ENCODE measurements at places on chromosomes 2 and 18.

GRCh38 chr18:77736842-77737241, 487.2 kb downstream of the GALR1 start:
- DNase-seq: peak; percentile 6

DNA sequence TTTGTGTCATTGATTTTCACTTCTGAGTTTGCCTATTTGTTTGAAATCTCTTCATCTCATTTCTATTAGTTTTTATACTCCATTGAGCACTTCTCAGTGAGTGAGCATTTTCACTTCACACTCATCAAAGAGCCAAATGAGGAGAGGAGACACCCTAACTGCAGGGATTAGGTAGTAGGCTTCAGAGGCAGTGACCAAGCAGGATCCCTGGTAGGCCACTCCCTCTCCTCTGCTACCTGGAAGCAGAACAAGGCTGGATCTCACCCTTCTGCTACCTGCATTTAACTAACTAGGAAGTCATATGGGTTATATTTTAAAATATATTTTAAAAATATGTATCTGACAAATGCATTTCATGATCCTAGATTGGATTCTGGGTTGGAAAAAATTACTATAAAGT, 52.7 kb downstream of the SEMA4F start:
- no peak for DNase-seq

DNA sequence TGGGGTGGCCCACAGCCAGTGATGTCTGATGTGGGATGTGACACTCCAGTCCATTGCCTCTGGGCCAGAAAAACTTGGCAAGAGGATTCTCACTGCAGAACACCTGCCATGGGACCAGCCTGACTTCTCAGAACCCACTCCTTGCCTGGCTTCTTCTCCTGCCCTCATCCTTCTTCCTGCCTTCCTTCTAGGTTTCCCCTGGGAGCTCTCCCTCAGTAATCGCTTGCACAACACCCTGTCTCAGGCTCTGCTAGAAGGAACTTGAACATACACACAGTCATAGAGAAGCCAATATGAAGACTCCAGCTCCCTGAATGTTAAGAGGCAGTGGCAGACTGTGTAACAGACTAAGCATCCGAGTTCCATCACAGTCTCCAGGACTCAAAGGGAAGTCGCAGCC, 4.3 kb upstream of the COL6A3 start:
- DNase-seq: no peak

DNA sequence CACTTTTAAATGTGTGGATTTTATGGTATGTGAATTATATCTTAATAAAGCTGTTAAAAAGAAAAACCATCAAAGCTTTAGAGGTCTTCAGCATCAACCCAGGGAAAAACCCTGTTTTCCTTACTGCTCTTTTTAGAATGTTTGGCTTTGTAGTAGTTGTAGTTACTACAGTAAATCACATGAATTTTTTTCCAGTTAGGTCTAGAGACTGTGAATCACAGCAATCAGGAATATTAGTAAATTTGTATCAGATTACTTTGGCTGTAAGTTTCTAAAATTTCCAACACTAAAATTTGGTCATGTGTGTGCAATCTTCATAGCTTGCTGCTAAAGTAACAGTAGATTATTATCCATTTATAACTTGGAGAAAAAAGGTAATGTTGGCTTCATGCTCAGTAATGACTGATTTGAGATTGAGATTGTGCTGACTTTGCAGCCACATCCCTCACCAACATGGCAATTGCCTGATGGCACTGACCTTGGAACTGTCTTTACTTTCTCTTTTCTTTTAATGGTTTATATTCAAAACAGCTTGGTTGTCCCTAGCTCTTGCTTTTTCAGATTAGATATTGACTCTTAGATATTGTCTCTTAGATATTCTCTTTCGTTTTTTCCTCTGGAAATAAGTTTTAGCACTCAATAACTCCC, 41.1 kb downstream of the LCLAT1 start:
- DNase-seq: no peak

DNA sequence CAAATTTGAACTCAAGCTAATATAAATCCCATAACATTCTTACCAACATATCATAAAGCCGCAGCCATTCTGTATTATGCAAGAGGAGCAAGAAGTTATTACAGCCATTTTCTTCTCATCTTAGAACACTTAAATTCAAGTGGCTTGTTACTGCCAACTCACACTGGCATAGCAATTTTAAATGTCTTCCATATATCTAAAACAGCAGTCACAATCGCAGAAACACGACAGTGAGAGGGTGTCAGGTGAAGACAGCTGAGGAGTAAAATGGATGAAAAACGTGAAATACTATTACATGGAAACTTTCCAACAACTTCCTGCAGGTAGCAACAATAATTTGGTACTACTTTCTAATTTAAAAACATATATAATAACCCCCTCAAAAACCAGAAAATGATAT, 17.9 kb downstream of the PPP3R1 start:
- no peak for DNase-seq

DNA sequence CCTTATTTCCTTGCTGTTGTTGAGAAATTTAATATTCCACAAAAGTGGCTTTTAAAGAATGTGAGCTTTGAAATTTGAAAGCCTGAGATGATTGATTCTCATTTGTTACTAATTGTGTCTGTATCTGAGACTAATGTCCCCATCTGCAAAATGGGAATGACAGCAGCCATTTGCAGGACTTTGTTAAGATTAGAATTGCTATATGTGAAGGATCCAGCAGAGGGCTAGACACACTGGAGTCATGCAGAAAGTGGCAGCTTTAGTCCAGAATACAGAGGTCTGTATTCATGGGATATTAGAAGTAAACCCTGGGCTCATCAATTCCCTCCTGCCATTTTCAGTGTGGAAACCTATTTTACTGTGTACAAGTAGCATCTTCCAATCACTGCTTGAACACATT, 296.5 kb upstream of the GYPC start:
- no peak for DNase-seq

DNA sequence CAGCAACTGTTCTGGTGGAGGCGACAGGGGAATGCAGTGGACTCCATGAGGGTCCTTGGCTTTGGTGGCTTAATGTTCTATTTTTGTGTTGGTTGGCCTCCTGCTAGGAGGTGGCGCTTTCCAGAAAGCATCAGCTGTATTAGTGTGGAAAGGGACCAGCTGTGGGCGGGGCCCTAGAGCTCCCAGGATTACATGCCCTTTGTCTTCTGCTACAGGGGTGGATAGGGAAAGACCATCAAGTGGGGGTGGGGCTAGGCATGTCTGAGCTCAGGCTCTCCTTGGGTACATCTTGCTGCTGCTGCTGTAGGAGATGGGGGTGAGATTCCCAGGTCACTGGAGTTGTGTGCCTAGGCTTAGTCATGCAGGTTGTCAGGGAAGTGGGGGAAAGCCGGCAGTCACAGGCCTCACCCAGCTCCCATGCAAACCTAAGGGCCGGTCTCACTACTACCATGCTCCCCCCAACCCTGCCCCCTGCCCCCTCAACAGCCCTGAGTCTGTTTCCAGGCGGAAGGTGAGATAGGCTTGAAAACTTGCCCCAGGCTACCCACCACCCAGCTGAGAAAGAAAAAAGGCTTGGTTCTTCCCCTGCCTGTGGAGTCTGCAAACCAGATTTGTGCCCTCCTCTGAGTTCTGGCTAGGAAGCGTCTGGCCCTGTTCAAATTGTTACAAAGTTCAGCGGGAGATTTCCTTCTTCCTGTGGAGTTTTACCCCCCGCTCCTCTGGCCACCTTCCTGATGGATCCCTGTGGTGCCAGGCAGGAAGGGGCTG, 141.3 kb upstream of the LYPD1 start:
- DNase-seq: no peak

- DNase-seq: no peak
Measured at GRCh38 chr2:71605781-71606241, 152.4 kb downstream of the DYSF start.

DNA sequence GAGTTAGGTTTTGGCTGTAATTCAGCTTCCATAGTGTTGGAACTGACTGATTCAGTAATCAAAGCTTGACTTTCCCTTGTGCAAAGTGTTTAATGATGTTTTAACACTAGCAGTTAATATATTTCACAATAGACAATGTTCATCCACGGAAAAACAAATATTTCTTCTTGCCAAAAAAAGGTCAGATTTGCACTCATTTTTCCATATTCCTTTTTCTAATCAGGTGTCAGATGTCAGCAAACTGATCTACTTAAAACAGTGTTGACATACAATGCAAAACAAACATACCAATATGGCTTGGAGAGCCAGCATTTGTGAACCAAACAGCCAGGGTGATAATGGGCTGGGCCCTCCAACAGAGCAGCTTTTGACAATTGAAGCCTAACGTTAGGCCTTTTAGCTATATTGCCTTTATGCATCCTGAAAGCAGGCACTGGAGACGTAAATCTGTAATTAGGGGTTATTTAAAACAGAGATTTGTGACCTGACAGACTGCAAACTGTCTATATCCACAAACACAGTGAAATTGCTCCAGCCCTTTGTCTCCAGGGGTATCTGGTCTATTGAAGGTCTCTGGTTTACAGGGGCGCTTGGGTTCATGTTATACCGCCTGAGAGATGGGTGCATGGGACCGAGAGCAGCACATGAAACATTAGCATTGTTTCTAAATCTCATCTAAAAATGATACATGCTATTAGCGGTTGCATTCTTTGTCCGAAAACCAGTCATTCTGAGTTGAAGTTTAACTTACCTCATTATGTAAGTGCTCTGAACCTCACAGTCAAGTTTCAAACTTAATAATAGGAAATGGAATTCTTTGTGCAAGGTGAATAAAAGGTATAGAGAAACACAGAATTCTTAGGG, 7.1 kb upstream of the CDCA7 start:
- no peak for DNase-seq

DNA sequence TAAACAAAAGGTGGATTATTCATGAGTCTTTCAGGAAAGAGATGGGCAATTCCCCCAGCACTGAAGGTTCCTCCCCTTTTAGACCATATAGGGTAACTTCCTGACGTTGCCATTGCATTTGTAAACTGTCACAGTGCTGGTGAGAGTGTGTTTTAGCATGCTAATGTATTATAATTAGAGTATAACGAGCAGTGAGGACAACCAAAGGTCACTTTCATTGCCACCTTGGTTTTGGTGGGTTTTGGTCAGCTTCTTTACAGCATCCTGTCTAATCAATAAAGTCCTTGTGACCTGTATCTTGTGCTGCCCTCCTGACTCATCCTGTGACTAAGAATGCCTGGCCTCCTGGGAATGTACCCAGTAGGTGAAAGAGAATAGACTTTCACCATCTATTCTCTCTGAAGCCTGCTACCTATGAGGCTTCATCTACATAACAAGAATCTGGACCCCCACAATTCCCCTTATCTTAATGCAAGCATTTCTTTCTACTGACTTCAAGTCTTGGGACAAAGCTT, 148.7 kb downstream of the CABLES1 start:
- DNase-seq: peak; percentile 81

- no peak for DNase-seq
Measured at GRCh38 chr18:76518860-76519538, 24.0 kb upstream of the ZNF516 start.

Data from SW480 (cell line).